ENCODE measurements at places on chromosomes 5 and 9.

DNA sequence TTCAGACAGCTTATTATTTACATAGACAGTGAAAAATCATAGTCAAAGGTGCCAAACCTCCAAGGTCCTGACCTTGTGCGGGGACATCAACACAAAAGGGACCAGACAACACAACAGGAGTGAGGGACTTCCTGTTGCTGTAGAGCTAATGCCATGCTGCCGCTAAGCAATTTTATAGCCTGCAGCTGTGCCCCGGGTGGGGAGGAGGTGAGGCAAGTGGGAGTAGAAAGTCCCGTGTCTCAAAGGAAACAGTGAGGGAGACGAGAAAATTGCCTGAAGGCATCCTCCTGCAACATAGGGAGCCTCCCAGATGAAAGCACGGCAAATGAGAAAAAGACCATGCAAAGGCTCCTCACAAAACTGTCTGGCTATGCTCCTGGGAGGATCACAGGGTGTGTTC is 58.8 kb downstream of the CAAP1 start:
- DNase-seq, result no peak

- DNase-seq, result no peak
Measured at GRCh38 chr5:165015126-165015525, 1509.7 kb downstream of the MAT2B start.

GRCh38 chr9:133262226-133262625 is 12.8 kb downstream of the ABO start:
- DNase-seq, result no peak

GRCh38 chr5:172585114-172585513 is 55.9 kb upstream of the NEURL1B start:
- DNase-seq, result no peak

DNA sequence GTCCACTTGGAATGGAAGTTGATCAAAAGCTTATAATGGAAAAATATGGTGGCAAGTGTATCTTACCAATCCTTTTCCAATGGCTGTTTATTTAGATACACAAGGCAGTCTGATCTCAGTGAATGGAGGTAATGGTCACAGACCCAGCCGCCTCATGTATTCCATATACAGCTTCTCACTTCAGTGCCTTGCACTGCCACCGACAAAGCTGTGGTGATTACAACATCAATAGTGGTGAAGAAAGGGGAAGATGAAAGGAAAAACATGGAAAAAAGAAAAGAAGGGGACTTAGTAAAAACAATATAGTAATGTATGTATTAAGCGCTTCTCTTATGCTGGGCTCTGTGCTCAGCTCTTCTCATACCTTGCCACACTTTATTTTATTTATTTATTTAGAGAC is 297.3 kb upstream of the RASA1 start:
- no peak for DNase-seq

Data from RCC 7860 (cell line).